ENCODE measurements at places on chromosomes 7 and 10.

DNA sequence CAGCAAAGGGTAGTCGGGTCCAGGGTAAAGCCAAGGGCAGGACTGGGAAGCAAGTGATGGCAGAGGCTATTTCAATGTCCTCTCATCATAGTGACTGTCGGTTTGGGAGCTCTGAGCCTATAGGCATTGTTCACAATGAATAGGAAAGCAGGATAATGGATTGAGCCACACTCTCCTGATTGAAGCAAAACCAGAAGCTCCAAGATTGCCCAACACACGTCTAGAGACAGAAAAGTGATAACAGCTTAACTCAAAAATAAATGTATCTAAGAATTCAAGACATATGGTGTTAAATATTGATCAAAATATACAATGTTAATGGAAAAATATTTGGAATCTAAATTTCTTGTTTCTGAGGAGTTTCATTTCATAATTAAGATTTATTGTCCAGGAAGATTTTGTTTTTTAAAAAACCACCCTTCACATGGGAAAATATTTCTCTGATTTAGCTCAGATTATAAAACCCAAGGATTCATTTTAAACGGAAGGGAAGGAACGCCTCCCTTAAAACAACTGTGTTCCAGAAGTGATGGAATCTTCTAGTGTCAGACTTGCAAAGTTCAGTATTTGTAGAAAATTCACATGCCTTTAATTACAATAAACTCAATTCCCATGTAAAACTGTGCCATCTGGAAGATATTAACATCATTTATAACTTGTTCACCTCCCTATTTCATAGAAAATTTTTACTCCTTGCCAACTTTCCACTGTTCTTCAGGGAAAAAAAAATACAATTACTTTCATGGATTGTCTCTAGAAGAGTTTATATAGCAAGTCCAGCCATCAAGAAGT lies 54.5 kb downstream of the NRP1 start:
- peak; percentile 46 for ATAC-seq
- no peak overlapping the region for H3K27ac ChIP-seq
- H3K4me3 ChIP-seq, result no peak overlapping the region
- no peaks in the 10 kb centered on the region for H3K36me3 ChIP-seq
- H3K27me3 ChIP-seq, result no peaks in the 10 kb centered on the region
- peaks cover 60% of the 10 kb centered on the region for H3K4me1 ChIP-seq

GRCh38 chr10:99761365-99761764 lies 21.1 kb upstream of the ABCC2 start:
- no peak overlapping the region for H3K27ac ChIP-seq
- no peaks in the 10 kb centered on the region for H3K27me3 ChIP-seq
- no peak overlapping the region for H3K4me3 ChIP-seq
- ATAC-seq, result no peak
- H3K36me3 ChIP-seq, result peaks cover 52% of the 10 kb centered on the region

- no peaks in the 10 kb centered on the region for H3K4me1 ChIP-seq
- no peaks in the 10 kb centered on the region for H3K27me3 ChIP-seq
- no peak overlapping the region for H3K27ac ChIP-seq
These were observed 758.6 kb upstream of the IGFBP3 start for GRCh38 chr7:46679671-46680070.

DNA sequence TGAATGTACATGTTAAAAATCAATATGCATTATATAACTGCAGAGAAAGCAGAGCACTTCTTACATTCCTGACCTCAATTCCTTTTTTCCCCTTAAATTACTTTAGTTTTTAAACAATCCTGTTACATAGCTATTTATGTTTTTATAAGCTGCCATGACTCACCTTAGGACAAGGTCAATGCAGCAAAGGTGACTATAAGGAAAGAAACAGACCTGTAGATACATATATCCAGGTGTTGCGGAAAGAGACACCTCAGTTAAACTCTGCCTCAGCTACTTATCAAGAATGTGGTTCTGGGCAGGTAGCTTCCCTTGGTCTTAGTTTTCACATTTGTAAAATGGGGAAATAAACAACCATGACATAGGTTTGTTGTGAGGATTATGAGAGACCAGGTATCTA lies 105.5 kb downstream of the DPY19L1 start:
- no peak overlapping the region for H3K27ac ChIP-seq
- no peak overlapping the region for H3K4me3 ChIP-seq
- no peaks in the 10 kb centered on the region for H3K4me1 ChIP-seq

- no peak overlapping the region for H3K27ac ChIP-seq
- H3K36me3 ChIP-seq, result no peaks in the 10 kb centered on the region
- H3K27me3 ChIP-seq, result no peaks in the 10 kb centered on the region
- ATAC-seq, result no peak
- no peaks in the 10 kb centered on the region for H3K4me1 ChIP-seq
These were observed 185.2 kb upstream of the ITGB1 start for GRCh38 chr10:33143160-33143728.

DNA sequence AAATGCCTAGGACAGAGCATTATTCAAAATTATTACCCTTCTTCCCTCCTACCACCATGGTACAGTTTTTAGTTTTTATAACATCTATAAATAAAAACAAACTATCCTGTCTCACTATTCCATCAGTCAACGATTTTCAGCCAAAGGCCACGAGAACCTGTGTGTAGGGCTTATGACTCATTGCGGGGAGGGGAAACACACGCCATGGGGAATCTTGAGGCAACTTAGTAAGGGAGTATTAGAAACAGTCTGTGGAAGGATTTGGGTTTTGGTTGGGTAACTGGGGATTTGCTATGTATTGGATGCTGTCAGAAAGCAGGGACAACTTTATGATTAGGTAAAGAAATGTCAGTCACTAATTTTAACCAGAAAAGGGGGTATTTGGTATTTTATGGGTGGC lies 14.7 kb downstream of the GPR141 start:
- H3K4me3 ChIP-seq, result no peak overlapping the region
- H3K36me3 ChIP-seq, result no peaks in the 10 kb centered on the region
- no peak overlapping the region for H3K27ac ChIP-seq
- H3K27me3 ChIP-seq, result peaks cover 6% of the 10 kb centered on the region

GRCh38 chr10:7969623-7970022 lies 84.9 kb upstream of the GATA3 start:
- no peaks in the 10 kb centered on the region for H3K27me3 ChIP-seq
- H3K4me1 ChIP-seq, result no peaks in the 10 kb centered on the region
- no peak overlapping the region for H3K4me3 ChIP-seq
- H3K27ac ChIP-seq, result no peak overlapping the region

DNA sequence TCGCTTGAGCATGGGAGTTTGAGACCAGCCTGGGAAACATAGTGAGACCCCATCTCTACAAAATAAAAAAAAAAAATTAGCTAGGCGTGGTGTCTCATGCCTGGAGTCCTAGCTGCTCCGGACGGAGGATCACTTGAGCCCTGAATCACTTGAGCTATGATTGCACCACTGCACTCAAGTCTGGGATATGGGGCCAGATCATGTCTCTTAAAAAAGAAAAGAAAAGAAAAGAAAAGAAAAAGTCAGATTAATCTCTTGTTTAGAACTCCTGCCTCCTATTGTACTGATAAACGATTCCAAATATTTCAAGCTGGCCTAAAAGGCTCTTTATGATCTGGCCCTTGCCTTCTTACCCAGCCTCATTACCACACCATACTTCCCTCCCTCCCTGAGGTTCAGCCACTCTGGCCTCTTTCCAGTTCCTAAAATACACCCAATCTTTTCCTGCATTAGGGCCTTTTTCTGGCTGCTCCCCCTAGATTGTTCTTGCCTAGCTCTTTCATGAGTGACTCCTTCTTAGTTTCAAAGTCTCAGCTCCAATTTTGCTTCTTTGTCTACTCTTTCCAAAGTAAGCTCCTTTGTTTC lies 41.7 kb downstream of the VCL start:
- H3K27ac ChIP-seq, result peak overlapping the region; percentile 48
- peak; percentile 92 for ATAC-seq
- H3K4me3 ChIP-seq, result no peak overlapping the region
- H3K36me3 ChIP-seq, result peaks cover 21% of the 10 kb centered on the region

DNA sequence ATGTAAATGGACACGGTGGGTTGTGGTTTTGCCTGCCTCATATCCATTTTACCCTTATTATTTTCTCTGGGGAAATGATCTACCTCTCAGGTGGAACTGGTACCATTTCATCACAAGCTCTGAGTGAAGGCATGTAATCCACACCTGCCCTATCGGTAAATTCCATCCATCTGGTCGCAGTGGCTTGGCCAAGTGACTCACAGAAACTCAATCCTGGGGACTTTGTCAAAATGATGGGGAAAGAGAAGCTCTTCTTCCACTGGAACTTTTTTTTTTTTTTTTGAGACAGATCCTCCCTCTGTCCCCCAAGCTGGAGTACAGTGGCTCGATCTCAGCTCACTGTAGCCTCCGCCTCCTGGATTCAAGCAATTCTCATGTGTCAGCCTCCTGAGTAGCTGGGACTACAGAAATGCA lies 48.2 kb upstream of the ANKRD1 start:
- H3K4me3 ChIP-seq, result no peak overlapping the region
- no peaks in the 10 kb centered on the region for H3K27me3 ChIP-seq
- ATAC-seq, result no peak

GRCh38 chr7:88009651-88010050 lies 75.6 kb downstream of the ADAM22 start:
- no peak overlapping the region for H3K27ac ChIP-seq
- H3K36me3 ChIP-seq, result no peaks in the 10 kb centered on the region
- ATAC-seq, result no peak

DNA sequence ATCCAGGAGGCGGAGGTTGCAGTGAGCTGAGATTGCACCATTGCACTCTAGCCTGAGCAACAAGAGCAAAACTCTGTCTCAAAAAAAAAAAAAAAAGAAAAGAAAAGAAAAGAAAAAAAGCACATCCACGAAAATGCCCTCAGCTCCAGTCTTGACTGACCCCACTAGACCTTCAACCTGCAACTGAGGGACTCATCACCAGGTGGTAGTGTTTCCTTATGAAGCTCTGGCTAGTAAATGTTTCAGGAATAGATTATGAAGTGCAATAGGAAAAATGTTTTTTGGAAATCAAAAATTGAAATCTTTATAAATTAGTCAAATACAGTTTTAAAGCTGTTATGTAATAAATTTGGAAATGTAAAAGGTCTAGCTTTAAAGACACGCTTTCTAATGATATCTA lies 22.4 kb downstream of the TLL2 start:
- no peak for ATAC-seq
- H3K4me1 ChIP-seq, result no peaks in the 10 kb centered on the region
- peaks cover 23% of the 10 kb centered on the region for H3K27me3 ChIP-seq
- no peak overlapping the region for H3K27ac ChIP-seq
- H3K36me3 ChIP-seq, result no peaks in the 10 kb centered on the region

DNA sequence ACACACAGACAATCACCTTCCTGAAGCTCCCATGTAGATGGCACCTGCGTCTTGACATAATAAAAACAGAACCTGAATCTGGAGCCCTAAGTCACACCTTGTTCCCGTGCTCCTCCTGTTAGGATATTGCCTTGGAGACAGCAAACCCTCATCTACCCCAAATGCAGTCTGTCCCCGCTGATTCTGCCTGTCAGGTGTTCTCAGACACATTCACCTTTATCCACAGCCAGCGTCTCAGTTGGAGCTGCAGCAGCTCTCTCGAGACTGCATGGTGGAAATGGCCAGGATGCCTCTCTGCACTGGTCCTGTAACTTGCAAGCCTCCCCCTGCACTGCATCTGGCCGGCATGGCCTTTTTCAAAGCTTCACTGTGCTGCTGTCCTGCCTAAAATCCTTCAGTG lies 218.0 kb upstream of the ZNF32 start:
- no peaks in the 10 kb centered on the region for H3K27me3 ChIP-seq
- H3K27ac ChIP-seq, result no peak overlapping the region
- H3K4me3 ChIP-seq, result no peak overlapping the region
- H3K4me1 ChIP-seq, result no peaks in the 10 kb centered on the region

DNA sequence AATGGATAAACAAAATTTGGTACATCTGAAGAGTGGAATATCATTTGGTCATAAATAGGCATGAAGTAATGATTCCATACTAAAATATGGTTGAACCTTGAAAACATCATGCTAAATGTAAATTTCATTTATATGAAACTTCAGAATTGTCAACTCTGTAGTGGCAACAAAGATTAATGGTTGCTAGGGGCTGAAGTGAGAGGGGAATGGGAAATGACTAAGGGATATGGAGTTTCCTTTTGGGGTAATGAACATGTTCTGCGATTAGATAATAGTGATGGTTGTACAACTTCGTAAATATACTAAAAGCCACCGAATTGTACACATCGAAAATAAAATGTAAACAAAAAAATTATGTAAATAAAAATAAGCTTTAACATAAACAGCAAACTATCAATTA lies 384.1 kb upstream of the STEAP1 start:
- no peak overlapping the region for H3K4me3 ChIP-seq
- ATAC-seq, result no peak
- H3K36me3 ChIP-seq, result no peaks in the 10 kb centered on the region
- no peak overlapping the region for H3K27ac ChIP-seq
- H3K4me1 ChIP-seq, result no peaks in the 10 kb centered on the region

DNA sequence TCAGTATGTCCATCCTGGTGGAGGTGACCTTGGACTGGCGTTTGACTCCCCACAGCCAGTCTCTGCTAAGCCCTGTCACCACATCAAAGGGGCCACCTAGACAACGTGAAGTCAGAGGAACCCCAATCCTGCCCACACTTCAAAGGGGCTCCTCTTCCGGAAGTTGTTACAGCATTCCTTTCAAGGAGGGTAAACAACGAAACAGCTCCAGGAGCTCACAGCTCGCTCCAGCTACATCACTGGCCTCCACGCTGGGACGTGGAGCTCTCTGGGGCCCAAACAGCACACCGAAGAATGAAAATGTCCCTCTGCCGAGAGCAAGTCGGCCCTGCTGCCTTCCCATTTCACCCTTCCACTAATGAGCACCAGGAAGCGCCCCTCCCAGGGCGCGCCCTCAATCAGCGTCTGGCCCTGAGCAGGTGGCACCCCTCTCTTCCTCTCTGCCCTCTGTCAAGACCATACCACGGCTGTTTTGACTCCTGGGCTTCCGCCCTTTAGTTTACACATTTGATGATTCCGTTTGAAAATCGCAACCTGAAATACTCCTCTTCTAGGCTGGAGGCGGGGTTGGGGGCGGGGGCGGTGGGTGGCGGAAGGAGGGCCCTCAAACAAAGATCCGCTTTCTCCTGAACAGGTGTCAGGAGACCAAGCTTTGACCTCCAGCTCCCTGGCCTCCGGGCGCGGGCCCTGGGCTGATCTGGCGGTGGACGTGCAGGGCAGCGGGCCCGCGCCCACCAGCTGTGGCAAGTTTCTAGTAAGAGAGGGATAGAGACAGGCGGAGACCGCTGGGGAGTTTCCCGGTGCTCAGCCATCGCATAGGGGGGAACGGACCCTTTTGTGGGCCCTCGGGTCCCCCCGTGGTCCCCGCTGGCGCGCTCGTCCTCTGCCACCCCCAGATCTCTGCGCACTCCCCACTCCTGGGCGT lies 53.1 kb upstream of the KDM7A start:
- no peak for ATAC-seq
- peak overlapping the region; percentile 65 for H3K4me3 ChIP-seq
- no peak overlapping the region for H3K27ac ChIP-seq
- no peaks in the 10 kb centered on the region for H3K4me1 ChIP-seq
- peaks cover 17% of the 10 kb centered on the region for H3K27me3 ChIP-seq
- no peaks in the 10 kb centered on the region for H3K36me3 ChIP-seq

Data from gastroesophageal sphincter (tissue), 4 donors.